ENCODE measurements at places on chromosomes 16 and 17.

- DNase-seq, result no peak
These were observed 15.4 kb upstream of the GFAP start for GRCh38 chr17:44930667-44931066.

GRCh38 chr17:77610972-77611521 lies 347.5 kb upstream of the TNRC6C start:
- no peak for DNase-seq

- DNase-seq, result no peak
These were observed 251 bp upstream of the HSF5 start for GRCh38 chr17:58488428-58488890.

DNA sequence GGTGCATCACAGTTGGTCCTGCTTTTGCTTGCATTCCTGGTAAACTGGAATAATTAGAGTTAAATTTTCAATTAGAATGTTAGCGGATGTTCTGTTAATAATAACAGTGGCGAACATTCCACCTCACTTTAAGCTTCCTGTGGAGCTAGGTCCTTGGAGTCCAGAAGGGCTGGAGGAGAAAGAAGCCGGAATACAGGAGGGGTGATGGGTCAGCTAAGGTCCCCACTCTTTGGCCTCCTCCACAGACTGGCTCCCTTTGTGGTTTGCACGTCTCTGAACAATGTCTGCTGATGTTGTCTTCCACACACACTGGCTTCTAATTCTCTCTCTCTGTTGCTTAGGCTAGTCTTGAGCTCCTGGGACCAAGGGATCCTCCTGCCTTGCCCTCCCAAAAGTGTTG lies 35.0 kb upstream of the ETV4 start:
- no peak for DNase-seq

DNA sequence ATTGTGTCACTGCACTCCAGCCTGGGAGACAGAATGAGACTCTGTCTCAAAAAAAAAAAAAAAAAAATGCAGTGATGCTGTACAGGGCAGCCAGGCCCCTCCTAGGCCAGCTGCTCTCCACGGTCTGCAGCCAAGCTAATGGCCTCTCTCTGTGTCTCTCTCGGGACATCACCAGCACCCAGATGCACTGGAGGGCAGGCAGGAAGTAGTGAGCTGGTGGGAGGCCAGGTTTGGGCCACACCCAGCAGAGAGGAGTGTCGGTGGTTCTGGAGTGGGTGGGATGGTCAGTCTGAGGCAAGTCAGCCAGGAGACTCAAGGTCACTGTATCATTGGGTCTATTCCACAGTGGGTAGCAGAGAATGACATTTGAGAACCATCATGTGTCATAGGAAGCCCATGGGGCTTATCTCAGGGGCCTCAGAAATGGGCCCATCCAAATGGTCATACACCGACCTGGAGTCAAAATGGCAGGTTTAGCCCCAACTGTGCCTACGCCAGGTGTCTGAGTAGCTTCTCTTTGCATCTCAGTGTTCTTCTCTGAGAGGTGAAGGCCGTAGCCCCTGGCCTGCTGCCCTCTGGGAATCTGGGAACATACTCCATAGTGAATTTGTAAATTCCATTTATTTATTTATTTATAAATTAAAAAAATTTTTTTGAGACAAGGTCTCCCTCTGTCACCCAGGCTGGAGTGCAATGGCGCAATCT lies 22.7 kb downstream of the WNT9B start:
- no peak for DNase-seq

DNA sequence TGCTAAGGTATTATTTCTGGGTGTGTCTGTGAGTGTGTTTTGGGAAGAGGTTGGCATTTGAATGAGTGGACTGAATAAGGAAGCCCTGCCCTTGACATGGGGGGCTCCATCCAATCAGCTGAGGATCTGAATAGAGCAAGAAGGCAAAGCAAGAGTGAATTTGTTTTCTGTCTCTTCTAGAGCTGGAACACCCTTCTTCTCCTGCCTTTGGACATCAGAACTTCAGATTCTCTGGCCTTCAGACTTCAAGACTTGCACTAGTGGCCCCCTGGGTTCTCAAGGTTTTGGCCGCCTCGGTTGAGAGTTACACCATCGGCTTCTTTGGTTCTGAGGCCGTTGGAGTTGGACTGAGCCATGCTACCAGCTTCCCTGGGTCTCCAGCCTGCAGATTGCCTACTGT lies 448.6 kb downstream of the SHISA9 start:
- DNase-seq, result no peak

- DNase-seq, result no peak
These were observed 9.6 kb downstream of the MT1X start for GRCh38 chr16:56691885-56692284.

DNA sequence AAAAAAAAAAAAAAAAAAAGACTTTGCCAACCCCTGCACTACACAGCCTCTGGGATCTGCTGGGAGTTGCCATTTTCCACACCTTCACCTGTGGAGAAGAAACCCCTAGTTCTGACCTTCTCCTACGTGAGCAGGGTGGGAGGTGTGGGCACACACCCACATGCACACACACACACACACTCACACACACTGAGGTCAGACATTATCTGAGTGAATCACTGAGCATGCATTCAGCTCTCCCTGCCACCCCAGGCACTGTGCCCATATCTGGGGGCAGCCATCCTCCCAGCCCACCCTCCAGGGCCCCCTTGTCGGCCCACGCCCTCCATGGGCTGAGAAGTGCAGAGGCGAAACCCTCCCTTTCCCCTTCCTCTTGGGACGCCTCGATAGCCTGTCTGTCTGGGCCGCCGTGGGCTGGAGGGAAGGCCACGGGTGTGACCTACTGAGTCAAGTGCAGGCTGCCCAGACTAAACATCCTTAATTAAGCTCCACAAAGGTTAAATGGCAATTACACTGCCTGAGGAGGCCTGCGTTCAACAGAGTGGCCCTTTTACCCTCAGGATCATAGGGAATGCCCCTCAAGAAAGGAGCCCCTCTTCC lies 143.8 kb downstream of the C16orf95 start:
- no peak for DNase-seq

DNA sequence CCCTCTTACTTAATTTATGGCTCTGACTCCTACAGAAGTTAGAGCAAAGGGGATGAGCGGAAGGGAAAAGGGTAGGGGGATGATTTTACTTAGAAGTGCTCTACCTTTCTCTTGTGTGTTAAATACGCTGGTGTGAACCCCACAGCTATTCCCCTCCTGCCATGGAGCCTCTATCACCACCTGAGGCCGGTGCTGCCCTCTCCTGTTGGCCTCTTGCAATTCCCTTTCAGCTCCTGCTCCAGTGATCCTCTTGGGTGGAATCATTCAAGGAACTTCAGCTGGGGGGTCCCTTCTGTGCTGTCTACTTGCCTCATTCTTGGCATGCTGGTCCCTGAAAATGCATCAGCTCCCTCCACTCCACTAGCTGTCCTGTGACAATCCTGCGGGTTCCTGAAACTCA lies 41.8 kb upstream of the CDH8 start:
- no peak for DNase-seq

DNA sequence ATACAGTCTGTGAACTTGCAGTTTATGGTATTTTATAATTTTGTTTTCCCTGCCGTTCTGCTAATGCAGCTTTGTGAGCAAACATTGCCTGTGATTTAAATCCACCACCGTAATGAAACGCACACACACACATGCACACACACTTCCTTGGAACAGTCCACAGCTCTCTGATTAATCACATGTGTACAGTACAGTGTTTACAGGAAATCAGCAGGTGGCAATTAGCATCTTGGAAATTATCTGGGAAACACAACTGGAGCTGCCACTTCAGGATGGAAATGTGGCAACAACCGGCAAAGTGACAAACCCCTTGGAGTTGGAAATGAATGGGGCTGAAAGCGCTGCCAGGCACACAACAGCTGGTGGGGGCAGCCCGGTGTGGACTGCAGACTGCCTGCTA lies 12.9 kb upstream of the ZKSCAN2 start:
- DNase-seq, result no peak

DNA sequence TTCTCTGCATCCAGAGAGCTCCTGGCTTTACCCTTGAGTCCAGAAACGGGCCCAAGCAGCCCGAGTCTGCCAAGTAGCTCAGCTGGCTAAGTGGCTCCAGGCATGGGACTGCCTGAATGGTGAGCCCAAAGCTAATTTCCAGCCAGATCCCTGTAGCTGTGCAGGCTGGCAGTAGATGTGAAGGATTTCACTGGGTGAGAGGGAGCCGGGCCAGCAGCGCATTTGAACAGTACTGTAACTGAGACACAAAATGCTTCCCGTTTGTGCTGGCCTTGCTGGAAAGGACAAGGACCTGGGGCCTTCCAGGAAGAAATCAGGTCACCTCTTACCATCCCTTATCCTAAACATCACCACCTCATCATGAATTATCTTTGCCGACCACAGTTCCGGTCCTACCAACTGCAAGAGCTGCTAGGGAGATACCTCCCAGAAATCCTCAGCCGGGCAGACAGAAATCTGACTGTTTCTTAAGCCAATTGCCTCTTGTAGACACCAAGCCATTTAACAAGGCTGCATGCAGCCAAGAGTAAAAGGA lies 3.7 kb downstream of the TIMP2 start:
- no peak for DNase-seq

DNA sequence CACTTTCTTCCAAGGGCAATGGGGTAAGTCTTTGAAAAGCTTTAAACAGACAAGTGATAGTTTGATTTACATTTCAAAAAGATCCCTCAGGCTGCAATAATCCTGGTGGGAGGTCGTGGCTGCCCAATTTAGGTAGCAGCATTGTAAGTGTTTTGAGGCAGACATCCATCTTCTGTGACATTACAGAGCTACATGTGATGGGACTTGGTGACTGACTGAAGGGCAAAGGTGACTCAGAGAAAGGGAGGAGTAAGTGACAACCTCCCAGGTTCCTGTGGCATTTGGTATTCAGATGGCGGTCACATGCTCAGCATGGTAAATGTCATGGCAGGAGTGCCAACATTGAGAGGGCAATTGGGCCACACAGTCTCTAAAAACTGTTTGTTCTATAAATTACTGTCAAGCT lies 26.5 kb downstream of the STAT3 start:
- no peak for DNase-seq

DNA sequence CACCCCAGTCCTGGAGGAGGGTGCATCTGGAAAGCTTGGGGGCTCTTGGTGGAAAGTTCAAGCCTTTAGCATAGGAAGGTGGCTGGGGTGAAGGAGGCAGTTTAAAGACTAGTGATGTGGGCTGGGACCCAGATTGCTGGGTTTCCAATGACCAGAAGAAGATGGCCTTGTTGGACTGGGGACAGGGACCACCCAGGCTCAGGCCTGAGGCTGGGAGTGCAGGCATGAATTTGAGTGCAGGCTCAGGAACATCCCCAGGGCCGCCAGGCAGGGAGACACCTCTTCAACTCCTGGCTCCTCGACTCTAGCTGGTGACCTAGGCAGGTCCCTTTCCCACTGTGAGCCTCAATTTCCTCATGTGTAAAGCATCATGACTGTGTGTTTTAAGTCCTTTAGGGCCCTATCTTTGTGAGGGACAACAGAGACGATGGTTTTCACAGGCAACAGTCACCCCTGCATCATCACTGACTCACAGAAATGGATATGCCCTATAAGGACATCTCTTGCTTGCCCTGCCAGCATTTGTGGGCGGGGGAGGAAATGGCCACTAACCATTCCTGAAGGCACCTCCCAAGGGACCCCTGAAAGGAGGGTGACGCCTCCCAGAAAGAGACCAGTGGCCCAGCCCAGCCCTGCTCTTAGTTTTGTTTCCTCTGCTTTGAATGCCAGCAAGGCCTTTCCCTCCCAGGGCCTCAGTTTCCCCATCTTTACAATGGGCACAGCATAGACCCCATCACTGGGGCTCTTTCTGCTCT lies 11.1 kb downstream of the NLRC5 start:
- no peak for DNase-seq

- no peak for DNase-seq
These were observed 72.5 kb downstream of the KNOP1 start for GRCh38 chr16:19645557-19645981.

GRCh38 chr17:4899341-4900230 lies at the start of gene C17orf107:
TSS of gene C17orf107 (plus strand) at chr17:4899536. CDS start at chr17:4899763, 227 bp downstream.
- peak; percentile 66 for DNase-seq

DNA sequence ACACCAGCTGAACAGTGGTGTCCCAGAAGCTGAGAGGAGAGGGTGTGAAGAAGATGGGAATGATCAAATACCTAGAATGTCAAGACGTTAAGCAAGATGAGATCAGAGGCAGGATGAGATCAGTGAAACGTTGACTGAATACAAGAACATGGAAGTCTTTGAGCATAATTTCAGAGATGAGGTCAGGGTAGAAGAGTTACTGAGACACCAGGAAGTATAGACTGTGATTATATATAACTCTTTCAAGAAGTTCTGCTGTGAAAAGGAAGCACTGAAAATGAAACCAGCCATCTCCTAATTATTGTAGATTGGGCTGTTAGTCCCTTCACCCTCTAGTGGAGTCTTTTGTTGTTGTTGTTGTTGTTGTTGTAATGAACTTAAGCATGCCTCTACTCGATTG lies 9.1 kb downstream of the SHCBP1 start:
- DNase-seq, result no peak

- DNase-seq, result no peak
These were observed 74.0 kb upstream of the GNG13 start for GRCh38 chr16:874366-875181.

GRCh38 chr16:31277659-31278260 lies 18.0 kb downstream of the ITGAM start:
- no peak for DNase-seq

DNA sequence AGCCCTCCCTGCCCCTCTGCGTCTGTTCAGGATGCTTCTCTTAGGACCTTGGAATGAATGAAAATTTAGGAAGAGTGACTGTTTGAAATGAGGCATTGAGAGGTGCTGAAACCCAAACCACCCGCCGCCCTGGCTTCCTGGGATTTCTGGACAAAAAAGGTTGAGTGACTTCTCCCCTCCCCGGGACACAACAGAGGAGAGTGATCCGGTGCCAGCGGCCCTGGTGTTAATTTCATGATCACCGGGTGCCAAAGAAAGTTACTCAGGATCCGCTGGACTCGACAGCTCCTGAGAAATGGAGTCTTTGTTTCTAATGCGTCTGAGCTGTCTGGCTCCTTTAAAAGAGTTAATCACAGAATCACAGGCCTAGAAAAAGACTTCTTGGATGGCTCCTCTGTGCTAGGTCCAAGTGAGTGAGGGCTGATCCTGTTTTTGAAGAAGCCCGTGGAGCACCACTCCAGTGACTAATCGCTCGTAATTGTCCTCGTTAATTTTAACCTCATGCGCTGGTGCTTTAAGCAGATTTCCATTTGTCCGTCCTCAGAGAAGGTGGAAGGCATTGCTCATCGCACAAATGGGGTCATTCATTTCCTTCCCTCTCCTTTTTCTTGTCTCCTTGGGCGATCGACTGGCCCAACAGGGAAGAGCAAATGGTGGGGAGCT lies 144.4 kb upstream of the ZFHX3 start:
- DNase-seq, result no peak

DNA sequence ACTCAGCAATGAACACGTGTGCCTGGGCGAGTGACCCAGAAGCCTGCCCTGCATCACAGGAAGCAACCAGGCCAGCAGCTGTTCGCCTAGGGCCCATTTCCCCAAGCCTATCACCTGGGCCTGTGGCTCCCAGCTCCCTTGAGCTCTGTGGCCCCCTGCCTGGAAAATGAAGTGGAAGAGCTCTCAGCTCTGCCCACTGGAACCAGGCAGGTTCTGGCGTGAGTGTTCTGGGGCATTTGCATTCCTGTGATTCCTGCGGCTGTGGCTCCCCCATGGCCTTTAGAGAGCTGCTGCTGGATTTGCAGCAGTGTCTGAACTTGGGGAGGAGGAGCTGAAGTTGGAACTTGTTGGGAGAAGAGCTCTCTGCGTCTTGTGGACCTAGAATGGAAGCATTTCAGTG lies 22.8 kb downstream of the PGS1 start:
- no peak for DNase-seq

GRCh38 chr16:74939688-74940087 lies 45.2 kb downstream of the WDR59 start:
- DNase-seq, result no peak

- peak; percentile 96 for DNase-seq
These were observed 12.2 kb upstream of the CBX4 start for GRCh38 chr17:79851461-79851817.
